Right atrium auricular region (tissue), 2 donors: ENCODE measurements at places on chromosomes 2 and 18.

- DNase-seq: no peak
Observed at GRCh38 chr2:238379096-238379810, 47.5 kb upstream of the ASB1 start.

GRCh38 chr2:84038866-84039265, 420.2 kb downstream of the SUCLG1 start:
- no peak for DNase-seq

DNA sequence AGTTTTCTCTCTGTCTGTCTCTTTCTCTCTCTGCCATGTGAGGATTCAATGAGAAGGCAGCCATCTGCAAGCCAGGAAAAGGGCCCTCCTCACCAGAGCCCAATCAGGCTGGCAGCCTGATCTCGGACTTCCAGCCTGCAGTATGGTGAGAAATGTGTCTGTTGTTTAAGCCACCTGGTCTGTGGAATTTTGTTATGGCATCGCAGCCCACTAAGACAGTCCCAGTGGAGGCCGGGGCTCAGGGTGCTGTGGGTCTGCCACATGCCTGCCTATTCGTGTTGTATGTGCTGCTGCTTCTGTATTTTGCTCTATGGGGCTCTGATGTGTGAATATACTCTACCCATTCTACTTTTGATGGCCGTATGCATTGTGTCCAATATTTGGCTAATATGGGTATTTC, 139.0 kb upstream of the HS6ST1 start:
- DNase-seq: no peak

DNA sequence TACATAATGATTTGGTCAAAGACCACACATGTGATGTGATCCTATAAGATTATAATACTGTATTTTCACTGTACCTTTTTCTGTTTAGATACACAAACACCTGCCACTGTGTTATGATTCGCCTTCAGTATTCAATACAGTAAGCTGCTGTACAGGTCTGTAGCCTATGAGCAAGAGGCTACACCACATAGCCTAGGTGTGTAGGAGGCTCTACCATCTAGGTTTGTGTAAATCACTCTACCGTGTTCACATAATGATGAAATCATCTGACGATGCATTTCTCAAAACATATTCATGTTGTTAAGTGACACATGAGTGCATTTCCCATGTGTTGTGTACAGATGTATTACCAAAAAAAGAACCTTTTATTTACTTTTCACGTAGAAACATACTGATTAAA, 74.5 kb downstream of the USP40 start:
- no peak for DNase-seq

DNA sequence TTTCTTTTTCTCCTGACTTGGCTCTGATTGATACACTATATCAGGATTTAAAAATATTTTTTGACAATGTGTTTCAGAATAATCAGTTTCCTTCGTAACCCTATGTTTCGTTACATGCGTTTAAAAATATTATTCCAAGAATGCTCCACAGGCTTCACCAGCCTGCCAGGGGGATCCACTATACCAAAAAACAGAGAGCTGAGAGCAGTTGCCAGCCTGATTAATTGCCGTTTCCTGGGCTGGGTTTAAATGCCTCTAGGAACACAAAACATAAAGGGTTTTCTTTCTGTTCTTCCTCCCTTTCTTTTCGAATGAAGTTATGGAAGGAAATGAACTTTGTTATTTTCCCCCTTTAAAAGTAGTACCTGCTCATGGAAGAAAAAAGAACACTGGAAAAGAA, 47.9 kb downstream of the LRRFIP1 start:
- no peak for DNase-seq

DNA sequence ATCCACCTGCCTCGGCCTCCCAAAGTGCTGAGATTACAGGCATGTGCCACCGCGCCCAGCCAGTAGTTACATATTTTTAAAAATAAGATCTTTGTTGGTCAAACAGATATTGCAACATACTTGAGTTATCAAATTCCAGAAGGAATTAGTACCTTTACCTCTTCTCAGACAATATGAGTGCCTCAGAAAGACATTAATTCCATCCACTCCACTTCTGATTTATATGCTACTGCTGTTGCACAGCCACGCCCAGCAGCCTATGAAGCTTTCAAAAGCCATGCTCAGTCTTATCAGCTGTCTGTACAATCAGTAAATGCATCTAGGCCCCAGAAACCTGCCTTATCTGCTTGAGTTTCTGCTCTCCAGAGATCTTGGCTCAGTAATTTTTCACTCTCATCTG, 47.8 kb downstream of the MEX3C start:
- no peak for DNase-seq
